Calu3 (cell line): ENCODE measurements at places on chromosomes 11 and 22.
A peak's percentile ranks its signal among the peaks of the same experiment; 100 is the strongest.

GRCh38 chr11:63673579-63673978, 2.4 kb upstream of the ATL3 start:
- no peak for DNase-seq

DNA sequence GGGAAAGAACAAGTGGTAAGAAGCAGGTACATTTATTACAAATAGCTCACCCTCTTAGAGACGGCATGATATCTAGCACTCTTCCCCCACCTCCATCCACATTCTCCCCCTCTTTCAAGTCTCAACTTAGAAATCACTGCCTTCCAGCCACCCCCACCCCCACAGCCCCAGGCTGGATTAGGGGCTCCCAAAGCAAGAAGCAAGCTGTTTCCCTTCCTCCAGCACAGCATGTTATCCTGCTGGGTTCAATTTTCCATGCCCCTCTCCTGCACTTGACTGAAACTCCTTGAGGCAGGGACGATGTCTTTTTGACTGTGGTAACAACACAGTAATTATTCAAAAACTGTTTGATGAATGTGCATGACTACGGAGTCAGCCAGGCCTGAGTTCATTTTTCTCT, 350.7 kb downstream of the LARGE1 start:
- no peak for DNase-seq

DNA sequence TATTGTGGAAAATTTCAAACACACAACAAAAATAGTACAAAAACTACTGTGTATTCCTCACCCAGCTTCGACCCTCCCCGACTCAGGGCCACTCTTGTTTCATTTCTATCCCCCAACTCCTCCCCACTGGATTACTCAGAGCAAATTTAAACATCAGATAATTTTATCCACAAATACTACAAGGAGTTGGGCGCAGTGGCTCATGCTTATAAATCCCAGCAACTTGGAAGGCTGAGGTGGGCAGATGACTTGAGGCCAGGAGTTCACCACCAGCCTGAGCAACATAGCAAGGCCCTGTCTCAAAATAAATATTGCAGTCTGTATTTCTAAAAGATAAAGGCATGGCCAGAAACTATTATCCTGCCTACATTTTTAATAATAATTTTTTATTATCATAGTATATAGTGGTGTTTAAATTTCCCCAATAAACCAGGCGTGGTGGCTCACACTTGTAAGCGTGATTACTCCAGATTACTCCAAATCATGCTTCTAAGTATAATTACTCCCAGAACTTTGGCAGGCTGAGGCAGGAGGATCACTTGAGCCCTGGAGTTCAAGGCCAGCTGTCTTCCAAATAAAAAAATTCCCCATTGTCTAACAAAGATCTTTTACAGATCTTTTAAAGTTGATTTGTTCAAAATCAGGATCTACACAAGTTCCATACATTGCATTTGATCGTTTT, 39.8 kb downstream of the LRRC32 start:
- DNase-seq: no peak

GRCh38 chr22:32985899-32986765, 72.0 kb downstream of the SYN3 start:
- DNase-seq: peak; percentile 79

DNA sequence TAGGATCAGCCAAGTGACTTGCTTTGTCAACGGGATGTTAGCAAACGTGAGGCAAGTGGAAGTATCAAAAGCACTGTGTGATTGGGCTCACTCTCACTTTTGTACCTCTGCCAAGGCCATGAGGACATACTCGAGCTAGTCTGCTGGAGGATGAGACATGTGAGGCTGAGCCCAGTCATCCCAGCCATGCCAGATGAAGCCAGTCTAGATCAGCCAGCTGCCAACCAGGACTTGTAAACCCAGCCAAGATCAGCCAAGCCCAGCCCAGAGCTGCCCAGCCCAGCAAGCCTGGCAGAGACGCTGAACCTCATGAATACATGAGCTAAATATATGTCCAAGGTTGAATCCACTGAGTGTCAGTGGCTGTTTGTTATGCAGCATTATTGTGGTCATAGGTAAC, 369.7 kb downstream of the MN1 start:
- no peak for DNase-seq

DNA sequence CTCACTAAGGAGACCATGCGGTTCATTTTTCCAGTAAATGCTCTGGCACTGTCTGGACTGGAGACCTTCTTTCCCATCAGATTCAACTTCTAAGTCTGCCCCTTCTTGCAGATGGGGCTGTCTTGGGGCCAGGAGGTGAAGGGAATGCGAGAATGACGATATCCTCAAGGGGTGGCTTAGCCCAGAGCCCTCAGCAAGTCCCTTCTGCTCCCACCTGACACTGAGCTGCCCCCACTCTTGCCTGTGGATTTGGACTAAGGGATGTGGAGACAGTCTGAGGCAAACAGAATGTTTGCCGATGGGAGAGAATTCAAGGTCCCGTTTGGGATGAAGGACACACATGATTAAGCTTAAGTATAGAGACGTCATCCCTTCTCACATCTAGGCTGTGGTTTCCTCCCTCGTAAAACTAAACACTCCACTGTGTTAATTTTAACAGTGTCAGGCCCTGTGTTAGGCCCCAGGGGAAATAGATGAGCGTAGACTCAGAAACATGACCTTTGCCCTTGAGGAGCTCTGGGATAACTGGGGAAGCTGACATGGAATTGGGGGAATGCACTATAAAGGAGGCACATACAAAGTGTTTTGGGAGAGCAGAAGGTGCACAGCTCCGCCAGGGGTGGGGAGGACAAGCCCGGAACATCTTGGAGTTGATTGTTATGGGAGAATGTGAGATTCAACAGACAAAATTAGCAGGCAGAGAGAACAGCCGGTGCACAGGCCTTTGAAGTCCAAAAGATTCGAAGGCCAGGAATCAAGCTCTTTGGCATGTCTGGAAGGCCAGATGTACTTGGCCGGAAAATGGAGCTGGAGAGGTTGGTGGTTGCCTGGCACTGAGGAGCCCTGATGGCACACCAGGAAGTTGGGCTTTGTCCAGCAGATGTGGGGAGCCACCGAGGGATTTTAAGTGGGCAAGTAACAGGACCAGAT, 71.6 kb downstream of the ST3GAL4 start:
- DNase-seq: no peak

GRCh38 chr11:122677256-122677655, 21.7 kb downstream of the UBASH3B start:
- DNase-seq: no peak

GRCh38 chr11:28461846-28462245, 353.7 kb downstream of the METTL15 start:
- no peak for DNase-seq

GRCh38 chr11:1832920-1833295, 1.9 kb upstream of the SYT8 start:
- DNase-seq: no peak

DNA sequence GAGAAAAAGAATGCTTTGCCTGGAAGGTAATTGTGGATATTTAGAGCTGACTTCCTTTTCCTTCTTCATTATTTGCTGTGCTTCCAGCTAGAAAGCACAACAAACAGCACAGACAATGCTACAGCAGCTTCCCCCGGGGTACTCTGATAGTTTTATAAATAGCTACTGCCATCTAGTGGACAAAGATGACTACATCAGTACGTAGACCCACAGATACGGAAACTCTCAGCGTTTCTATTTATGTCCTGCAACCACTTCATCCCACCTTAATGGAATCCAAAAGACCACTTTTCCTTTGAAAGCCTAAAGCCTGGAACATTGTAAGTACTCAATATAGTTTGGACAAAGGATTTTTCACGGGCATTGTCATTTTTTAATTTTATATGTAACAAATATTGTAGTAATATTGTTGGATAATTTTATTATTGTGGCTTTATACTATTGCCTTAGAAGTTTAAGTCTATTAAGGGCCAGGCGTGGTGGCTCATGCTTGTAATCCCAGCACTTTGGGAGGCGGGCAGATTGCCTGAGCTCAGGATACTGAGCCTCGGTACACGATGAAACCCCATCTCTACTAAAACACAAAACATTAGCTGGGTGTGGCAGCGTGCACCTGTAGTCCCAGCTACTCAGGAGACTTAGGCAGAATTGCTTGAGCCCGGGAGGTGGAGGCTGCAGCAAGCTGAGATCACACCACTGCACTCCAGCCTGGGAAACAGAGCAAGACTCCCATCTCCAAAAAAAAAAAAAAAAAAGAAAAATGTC, 7.5 kb downstream of the HSPA8 start:
- no peak for DNase-seq

- no peak for DNase-seq
These were observed 16.2 kb downstream of the MADD start for GRCh38 chr11:47285969-47286770.

DNA sequence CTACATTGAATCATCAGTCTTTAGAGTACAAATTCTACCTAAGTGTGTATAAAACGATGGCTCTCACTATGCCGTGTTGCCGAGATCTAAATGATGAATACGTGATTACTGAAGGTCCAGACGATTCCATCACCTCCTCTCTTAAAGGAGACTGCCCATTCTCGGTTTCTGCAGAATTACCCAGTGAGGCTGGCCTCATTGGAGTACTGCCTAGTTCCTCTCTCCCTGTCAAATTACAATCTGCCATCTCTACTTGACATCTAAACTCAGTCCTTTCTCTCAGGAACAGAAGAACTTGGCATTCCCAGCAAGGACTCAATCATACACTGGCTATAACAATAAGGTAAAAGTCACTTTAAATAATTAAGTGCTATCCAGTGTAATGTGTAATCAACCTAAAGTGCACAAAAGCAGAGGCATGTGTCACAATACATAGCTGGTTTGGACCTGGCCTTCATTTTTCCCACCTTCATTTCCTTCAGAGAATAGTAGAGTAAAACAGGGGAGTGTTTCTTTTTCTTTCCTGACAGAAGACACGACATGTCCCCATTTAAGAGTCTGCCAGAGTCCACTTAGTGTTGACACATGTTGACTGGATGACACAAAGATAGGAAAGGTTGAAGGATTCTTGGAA, 634.1 kb downstream of the LRRC4C start:
- no peak for DNase-seq

GRCh38 chr22:46801331-46801811, 38.9 kb downstream of the TBC1D22A start:
- DNase-seq: no peak

GRCh38 chr11:29305456-29306232, 711.2 kb downstream of the KCNA4 start:
- no peak for DNase-seq

DNA sequence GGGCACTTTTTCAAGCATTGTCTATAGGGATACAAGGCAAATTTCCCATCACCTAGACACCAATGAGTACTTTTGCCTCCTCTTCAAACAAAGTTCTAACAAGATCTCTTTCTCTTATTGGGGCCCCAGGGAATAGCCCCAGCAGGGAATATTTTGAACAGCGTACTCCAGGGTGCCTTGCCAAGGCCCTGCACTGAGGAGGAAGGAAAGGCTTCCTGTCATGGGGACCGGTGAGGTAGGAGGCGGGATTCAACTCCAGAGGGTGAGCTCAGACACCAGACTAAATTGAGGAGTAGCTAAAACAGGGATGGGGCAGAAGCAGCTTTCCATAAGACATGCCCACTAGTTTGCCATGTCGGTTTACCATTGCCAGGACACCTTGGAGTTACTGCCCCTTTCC, 28.0 kb upstream of the OR56B4 start:
- DNase-seq: no peak

DNA sequence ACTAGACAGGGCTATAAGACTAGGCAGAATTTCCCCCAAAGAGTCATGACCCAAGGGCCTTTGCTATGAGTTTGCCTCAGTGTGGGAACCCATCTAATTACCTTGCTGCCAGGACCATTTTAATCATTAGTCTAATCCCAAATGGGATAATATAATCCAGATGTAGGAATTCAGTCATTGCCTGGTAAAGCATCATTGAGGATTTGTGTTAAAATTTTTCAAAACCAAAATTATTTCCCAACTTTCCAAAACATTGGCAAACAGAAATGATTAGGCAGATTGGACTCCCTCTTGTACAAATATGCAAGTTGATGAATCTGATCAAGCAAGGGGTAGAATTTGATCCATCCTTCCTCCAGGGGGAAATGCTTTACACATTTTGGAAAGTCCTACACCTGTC, 16.2 kb upstream of the MMP13 start:
- no peak for DNase-seq

DNA sequence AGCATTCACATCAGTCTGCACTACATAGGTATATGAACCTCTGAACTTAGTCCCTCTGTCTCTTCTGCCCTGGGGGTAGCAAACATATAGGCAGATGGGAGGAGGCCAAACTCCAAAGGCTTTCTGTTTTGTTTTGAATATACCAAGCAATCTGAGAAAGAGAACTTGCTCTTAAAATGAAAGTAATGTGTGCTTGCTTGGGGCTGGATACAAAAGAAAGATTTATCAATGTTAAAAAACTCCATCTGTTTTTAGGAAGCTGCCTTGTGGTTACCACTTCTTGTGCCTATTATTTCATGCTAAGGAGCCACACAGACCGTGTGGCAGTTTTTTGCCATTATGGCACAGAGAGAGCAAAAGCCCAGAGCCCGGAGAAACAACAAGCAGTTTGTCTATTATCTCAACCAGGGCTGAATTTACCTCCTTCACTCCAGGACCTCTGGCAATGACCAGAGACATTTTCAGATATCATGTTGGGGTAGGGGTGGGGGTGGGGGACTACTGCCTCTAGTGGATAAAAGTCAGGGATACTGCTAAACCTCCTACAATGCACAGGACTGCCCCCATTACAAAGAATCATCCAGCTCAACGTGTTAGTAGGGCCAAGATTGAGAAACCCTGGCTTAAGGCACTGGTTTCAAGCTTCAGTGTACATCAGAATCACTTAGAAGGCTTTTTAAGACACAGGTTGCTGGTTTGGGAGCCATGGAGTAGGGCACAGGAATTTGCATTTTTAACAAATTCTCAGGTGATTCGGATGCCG, 124.2 kb downstream of the APIP start:
- no peak for DNase-seq

- no peak for DNase-seq
These were observed 2.4 kb downstream of the MUC15 start for GRCh38 chr11:26569646-26570045.

GRCh38 chr22:27829620-27830019, 28.1 kb upstream of the MN1 start:
- DNase-seq: no peak

DNA sequence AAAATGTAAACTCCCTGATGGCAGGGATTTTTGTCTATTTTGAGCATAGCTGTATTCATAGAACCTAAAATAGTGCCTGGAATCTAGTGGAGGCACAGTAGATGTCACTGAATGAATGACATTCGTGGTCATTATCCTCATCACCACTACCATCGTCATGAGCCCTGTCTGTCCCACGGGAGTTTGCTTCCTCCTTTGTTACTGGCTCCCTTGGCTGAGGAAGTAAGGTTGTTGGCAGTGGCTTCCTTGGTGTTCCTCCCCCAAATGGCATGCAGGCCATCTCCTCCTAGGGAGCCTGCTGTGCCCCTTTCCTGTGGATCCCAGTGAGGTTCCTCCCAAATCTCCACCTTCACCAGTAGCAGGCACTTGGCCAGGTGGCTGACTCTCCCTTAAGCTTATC, 183.0 kb downstream of the CEP164 start:
- DNase-seq: no peak

DNA sequence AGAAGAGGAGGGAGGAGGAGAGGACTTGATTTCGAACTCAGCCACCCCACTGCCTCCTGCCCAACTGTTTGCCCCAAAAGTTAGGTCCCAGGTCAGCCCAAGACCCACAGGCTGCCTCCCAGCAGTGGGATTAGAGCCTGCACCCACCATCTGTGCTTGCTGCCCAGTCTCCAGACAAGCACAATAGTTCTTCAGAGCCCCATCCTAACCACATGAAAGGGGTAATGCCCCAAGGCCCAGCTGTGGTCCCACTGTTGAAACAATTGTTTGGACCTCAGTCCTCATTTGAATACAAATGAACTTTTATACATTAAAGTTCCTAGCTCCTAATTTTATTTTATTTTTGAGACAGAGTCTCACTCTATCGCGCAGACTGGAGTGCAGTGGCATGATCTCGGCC, 5.4 kb upstream of the VPS51 start:
- no peak for DNase-seq

- no peak for DNase-seq
These were observed 45.0 kb downstream of the IGLL1 start for GRCh38 chr22:23534851-23535717.
